ENCODE measurements at places on chromosomes 4 and X. TPM values are rescaled to one million over a fixed set of nuclear protein-coding genes. Genes with fewer than 3 reads are reported as not detected.

DNA sequence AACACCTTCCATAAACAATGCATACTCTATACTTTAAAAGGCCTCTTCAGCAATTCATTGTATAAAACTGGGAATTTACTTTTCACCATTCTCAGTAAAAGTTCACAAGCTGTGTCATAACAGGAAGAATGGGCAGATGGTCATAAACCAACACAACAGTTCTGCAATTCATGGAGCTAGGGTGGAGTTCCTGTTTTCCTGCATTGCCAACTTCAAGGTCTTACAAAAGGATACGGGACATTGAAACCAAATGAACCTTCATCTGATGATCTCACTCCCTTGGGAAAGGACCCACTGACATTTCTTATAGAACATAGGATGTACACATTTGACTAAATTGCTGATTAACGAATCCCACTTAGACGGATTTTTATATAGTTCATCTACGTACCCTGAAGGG lies 4.1 kb downstream of the KDR start:
- DNase-seq = no peak

Gene SMIM10
- total RNA-seq = 3.2 TPM

Gene TENM3
- total RNA-seq = 13.8 TPM

Gene FHDC1
- total RNA-seq = 3.8 TPM

Gene PPP1R2C
- not detected for total RNA-seq

Gene SASH3
- total RNA-seq = not detected

DNA sequence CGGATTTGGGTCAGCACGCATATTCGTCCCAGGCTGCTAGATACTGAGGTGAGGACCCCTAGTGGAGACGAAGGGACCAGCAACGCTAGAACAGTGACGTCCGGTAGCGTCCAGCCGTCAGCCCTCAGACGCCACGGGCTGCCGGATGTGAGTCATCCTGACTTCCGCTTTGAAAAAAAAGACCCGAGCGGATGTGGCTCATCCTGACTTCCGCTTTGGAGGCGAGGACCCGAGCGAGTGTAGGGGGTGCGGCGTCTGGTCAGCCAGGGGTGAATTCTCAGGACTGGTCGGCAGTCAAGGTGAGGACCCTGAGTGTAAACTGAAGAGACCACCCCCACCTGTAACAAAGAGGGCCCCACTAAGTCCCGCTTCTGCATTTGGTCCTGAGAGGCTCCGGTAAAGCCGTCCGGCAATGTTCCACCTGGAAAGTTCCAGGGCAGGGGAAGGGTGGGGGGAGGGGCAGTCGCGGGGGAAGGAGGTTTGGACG lies at the start of gene MAGEB2:
TSS of gene MAGEB2 (plus strand) at position 207 of the 487 bp plus-strand sequence. CDS start 3,018 bp downstream, outside the sequence.
- peak; percentile 76 for DNase-seq

DNA sequence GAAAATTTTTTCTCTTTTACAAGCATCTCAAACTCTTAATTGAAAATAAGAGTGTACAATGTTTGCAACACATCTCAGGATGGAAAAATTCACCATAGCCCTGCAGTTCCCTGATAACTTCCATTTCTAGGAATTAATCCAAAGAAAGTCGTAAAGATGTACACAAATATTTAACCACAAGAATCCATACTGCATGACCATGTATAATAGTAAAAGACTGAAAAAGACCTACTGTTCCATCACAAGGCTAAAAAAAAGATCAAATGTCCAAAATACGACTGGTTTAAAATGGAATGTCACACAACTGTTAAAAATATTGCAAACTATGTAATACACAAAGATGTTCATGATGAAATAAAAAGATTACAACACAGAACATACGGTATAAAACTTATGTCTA lies 32.1 kb downstream of the HUWE1 start:
- DNase-seq = no peak

Gene SUPT20HL2
- total RNA-seq = not detected

Gene EIF2S3
- total RNA-seq = 516 TPM

DNA sequence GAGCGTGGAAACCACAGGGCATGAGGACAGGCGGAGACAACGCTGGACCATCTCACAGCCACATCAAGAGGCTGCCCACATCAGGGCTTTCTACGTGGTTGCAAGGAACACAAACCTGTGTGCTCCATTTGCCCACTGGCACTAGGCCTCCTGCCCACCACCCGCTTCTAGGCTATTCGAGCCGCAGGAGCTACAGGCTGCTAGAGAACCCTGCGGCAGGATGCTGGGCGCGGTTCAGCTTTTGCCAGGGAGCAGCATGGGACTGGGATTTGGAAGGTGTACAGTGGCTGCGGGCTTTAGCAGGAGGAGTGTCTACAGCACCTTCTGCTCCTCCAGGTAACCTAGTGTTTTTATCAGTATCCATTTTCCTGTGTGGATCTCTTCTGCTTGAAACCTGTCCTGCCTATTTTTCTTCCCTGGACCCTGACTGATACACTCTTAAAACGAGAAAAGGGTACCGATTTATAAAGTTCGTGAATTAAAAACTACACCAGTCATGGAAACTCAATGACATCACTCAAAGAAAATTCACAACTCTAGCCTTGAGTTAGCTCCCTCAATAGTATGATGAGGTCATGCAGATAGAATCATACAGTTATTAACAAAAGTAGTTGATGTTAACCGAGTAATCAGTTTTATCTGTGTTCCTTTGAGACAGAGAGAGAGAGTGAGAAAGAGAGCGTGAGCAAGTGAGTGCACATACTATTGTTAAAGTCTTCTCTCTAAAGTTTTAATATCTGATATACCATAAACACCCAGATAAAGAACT lies 12.8 kb downstream of the NOP14 start:
- DNase-seq = no peak

DNA sequence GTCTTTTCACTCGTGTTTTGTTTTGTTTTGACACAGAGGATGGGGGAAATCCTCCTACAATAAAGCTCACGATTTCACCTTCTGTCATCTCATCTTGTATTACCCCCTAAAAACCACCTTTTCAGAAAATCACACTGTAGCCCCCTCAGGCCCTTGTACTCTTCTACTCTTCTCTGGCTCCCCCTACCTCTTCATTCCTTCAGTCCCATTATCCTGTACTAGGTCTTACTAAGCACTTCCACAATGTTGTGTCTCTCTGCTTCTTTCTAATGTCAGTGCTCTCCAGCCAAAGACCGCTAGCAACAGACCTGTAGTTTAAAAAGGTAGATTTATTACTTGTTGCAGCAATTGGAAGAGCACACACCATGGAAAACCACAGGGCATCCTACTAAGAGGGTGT lies 30.0 kb upstream of the RNF128 start:
- DNase-seq = no peak

GRCh38 chr4:172978848-172979247 lies 189.8 kb upstream of the GALNT7 start:
- DNase-seq = no peak

- DNase-seq = no peak
Observed at GRCh38 chr4:48603366-48604003, 113.4 kb downstream of the ZAR1 start.

- no peak for DNase-seq
Observed at GRCh38 chrX:38803243-38803587, 2.0 kb downstream of the MID1IP1 start.

DNA sequence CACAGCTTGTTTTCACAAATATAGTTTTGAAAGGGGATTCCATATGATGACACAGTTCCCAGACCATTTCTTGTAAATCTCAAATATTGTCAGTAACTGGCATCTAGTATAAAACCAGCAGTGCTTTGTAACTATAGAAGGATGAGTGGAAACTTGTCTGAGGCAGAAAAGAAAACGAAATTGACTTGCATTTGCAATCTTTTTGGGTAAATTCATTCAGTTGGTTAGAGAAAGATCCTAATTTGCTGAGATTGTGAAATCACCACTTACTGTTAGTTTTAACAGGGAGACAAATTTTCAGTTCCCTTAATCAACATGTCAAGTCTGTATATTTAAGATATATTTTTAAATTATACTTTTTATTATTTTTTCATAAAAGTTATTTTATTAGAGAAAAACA lies 71.5 kb upstream of the VEGFC start:
- no peak for DNase-seq

- DNase-seq = no peak
Observed at GRCh38 chr4:1646690-1647089, 37.4 kb downstream of the FAM53A start.
